ENCODE measurements at places on chromosomes 2 and 18. TPM values are rescaled to one million over a fixed set of nuclear protein-coding genes. Genes with fewer than 3 reads are reported as not detected.
A peak's percentile ranks its signal among the peaks of the same experiment; 100 is the strongest.

CHRND gene
- total RNA-seq = not detected

CCDC142 gene
- 23.1 TPM for total RNA-seq

HOXD10 gene
- total RNA-seq = 35.4 TPM

DNA sequence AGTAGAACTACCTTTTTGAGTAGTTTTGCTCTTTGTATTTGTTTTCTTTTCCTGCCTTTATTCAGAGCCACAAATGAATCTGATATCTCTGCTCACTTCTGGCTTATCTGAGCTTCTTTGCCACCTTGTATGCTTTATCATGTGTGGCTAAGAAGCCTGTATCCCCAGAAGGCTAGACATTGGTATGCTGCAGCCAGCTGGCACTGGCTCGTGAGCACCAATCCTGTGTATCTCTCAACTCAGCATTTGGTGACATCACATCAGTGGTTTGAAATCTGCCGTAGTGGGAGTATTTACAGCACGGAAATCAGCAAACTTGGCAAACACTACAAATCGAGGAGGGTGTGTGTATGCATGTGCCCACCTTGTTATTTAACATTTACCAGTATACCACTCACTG is 183.7 kb upstream of the LHCGR start:
- no peak overlapping the region for H3K27ac ChIP-seq
- no peak for DNase-seq
- H3K36me3 ChIP-seq = no peaks in the 10 kb centered on the region

DNA sequence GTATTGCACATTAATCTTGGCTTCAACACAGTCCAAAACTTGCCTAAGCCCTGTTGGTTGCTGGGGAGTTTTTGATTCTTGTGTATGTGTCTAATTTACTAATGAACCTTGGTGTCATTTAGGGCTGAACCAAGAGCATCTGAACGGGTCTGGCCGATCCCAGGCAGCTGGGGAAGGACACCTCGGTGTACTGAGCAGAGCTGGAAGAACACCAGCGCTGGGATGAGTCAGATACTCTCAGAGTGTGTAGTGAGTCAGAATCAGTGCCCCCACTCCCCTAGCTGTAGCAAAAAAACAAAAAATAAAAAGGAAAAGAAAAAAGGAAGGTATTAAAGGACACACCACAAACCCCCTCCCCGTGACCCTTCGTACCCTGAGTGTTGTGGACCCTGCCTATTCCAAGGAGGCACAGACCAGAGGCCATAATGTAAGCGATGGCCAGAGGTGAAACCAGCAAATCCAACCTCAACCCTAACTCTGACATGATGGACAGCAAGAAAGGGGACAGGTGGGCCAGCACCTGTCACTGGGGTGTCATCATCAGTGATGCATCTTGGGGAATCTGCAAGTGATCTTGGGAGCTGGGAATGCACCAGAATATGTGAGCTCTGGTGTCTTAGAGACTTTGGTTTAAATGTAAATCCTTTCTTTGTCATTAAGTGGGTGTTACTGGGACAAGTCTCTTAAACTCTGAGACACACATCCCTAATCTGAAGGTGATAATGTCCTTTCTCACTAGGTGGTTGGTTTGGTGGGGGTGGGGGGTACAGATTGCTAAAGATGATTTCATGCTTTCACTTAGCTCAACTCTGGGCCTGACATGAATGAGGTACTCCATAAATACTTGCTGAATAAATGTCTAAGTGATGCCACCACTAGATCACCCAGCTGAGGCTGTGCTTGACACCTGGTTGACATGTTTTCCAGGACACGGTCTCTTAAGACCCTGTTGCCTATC is 34.2 kb upstream of the NCOA1 start:
- no peak overlapping the region for H3K4me3 ChIP-seq
- H3K27ac ChIP-seq = no peak overlapping the region
- no peaks in the 10 kb centered on the region for H3K27me3 ChIP-seq
- DNase-seq = no peak

GRCh38 chr2:75602724-75603342 is 42.1 kb upstream of the EVA1A start:
- DNase-seq = peak; percentile 39
- H3K4me3 ChIP-seq = peak overlapping the region; percentile 7
- H3K36me3 ChIP-seq = no peaks in the 10 kb centered on the region
- peaks cover 26% of the 10 kb centered on the region for H3K4me1 ChIP-seq
- peak overlapping the region; percentile 79 for H3K27ac ChIP-seq
- H3K27me3 ChIP-seq = no peaks in the 10 kb centered on the region
